ENCODE measurements at places on chromosomes 5 and 9.

GRCh38 chr9:38215465-38215864, 146.4 kb upstream of the SHB start:
- DNase-seq = no peak

DNA sequence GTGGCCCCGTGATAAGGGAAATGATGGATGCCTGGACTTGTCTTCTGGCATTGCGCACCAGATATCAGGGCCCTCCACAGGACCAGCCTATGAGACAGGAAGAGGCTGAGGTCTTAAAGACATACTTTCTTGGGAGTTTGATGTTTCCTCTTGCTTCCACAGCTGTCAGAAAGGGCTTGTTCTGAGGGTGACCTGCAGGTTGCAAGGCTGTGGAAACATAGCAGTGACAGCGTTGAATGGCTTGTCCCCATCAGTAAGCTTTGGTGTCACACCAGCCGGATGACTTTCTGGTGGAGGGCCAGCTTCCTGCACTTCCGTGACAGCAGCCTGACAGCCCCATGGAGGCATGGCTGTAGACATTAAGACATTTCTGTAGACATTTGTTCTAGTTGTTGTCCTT, 143.2 kb downstream of the C9orf152 start:
- DNase-seq = no peak

DNA sequence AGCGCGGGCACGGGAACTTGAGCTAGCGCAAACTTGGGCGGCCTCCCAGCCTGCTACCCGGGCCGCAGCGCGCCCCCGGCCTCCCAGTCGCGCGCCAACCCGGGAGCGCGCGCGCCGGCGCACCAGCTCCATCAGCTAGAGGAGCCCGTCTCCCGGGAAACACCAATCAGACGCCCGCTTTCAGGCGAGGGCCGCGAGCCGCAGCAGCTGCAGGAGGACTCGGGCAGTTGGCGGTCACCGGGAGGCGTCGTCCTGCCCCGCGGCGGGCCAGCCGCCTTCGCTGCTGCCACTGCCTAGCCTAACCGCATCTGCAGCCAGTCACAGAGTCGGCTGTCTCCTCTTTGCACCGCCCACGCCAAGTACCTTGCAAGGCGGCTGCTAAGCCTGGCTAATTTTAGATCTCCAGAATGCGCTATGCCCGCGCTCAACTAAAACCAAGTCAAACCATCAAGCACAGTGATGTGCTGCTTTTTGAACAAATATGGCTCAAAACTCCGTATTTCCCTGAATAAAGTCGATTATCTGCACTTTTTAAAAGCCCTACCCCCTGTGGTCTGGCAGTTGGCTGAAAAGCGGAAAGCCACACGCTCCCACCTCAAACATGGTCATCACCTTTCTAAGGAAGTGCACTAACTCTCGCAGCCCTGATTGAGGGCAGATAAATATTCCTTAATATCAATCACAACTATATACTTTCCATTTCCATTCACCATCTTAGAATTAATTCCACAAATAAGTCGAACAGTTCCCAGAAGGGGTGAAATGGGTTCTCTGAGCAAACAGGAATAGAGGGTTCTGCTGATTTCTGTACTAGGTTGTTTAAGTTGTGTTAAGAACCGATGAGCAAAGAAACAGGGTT, 221.8 kb downstream of the MEF2C start:
- peak; percentile 67 for DNase-seq

- DNase-seq = no peak
These were observed 364.2 kb upstream of the PDE4D start for GRCh38 chr5:60257596-60258271.

DNA sequence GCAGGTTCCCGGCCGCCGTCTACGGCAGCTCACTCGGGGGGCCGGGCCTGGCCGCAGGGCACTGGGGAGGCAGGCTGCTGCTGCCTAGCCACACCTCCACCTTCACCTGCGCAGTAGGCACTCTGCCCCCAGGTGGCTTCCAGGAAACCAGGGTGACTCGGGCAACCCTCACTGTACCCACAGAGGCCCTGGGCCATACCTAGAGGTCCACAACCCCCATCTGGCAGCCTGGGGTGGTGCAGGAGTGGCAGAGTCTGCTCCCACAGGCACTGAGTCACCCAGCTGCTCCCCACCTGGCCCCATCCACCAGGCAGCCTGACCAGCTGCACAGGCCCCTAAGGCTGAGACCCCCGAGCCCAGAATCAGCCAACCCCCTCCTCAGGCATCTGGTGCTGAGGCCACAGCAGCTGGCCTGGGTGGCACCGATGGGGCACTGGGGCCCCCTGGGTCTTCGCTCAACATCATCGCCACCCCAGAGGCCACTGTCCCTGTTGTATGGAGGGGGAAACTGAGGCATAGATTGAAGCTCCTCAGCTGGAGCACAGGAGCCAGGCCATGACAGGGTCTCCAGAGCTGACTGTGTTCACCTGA, 70.2 kb downstream of the KCNT1 start:
- no peak for DNase-seq

DNA sequence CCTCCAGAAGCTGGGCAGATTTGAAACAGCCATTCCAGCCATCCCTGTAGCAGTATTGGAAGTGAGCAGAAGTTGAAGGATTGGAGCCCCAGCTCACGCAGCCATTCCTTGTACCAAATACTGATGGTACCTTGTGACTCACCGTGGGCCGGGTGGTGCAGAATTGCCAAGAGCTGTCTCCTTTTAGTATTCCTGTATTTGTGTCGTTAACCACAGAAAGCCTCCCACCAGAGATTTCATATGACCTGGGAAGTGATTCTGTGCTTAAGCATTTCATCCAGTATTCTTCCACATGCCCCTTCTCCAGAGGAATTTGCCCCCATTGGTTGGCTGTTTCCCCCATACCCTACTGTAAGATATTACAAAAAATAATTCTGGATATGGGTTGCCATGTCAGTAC, 17.7 kb upstream of the TLX3 start:
- DNase-seq = no peak

GRCh38 chr9:84597131-84597530, 72.4 kb upstream of the NTRK2 start:
- no peak for DNase-seq

DNA sequence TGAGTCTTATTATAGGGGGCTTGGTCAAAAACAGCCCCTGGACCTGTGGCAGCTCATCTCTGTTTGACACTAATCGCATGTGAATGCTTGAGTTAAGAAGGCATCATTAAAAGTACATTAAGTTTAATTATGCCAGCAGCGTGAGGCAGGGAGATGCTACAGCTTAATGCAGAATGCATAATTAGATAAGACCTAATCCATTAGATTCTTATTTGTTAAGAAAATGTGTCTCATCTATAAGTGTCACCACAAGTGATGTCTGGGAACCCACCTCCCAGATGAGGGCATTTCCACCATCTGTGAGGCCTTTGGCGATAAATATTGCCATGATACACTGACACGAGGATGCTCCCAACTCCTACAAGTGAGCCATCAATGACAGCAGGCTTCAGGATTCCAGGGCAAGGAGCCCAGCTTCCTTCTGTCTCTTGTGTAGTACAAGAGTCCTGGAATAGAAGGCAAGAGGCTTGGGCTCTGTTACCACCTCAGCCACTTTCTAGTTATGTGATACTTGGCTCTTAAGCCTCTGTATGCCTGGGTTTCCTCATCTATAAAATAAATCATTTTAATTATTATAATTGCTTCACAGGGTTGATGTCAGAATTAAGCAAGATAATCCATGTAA, 202.7 kb downstream of the FAM114A2 start:
- no peak for DNase-seq

DNA sequence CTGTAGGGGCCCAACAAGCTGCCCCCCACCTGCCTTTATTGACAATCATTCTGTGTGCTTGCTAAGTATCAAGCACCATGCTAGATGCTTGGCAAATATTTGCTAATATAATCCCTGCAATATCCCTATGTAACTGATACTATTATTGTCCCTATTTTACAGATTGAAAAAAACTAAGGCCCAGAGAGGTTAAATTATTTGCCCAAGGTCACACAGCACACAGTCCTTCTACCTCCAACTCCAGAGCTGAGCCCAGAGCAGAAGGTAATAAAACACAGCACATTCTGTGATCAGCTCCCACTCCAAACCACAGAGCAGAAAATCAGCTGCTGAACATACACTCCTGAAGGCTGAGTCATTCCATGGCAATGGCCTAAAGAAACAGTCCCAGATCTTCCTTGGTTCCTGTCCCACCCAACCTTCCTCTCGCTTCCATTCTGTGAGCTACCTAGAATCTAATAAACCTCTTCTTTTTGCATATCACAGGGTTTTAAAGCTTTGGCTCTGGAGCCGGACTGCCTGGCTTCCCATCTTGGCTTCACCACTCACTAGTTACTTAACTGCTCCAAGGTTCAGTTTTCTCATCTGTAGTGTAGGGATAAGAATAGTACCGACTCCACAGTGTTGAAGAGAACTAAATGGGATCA, 66.7 kb upstream of the ADRA1B start:
- no peak for DNase-seq

DNA sequence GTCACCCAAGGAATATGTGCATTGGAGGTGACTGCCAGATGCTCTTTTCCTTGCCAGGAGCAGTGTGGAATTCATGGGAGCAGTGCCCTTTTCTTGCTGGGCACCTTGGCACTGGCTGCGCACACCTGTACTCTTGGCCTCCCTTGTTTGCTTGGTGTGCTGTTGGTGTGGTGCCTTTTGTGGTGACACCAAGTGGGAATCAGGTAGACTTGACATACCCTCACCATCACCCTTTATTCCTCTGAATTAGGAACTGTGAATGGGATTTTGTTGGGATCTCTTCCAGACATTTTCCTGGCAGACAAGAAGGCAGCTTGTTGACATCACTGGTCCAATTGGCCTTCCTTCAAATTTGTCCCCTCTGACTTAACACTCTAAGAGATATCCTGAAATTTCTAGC, 82.3 kb downstream of the RAI14 start:
- no peak for DNase-seq

DNA sequence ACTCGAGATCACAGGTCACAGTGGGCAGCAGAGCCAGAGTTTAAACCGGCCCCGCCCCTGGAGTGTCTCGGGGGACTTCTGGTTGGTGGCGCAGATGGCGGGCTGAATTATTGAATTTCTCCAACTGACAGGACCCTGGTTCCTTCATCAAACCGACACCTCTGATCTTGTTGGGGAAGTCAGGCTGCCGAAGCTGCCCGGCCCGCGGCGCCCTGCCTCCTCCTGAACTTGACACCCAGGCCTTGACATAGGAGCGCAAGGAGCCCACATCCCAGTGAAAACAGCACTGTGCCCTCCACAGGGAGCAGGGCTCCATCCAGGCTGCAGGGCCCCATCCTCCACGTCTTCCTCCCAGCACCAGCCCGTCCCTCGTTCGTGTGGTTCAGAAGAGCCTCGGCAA, 105.2 kb downstream of the OLFM1 start:
- DNase-seq = no peak

GRCh38 chr5:169367861-169368260, 66.9 kb upstream of the SLIT3 start:
- DNase-seq = no peak

DNA sequence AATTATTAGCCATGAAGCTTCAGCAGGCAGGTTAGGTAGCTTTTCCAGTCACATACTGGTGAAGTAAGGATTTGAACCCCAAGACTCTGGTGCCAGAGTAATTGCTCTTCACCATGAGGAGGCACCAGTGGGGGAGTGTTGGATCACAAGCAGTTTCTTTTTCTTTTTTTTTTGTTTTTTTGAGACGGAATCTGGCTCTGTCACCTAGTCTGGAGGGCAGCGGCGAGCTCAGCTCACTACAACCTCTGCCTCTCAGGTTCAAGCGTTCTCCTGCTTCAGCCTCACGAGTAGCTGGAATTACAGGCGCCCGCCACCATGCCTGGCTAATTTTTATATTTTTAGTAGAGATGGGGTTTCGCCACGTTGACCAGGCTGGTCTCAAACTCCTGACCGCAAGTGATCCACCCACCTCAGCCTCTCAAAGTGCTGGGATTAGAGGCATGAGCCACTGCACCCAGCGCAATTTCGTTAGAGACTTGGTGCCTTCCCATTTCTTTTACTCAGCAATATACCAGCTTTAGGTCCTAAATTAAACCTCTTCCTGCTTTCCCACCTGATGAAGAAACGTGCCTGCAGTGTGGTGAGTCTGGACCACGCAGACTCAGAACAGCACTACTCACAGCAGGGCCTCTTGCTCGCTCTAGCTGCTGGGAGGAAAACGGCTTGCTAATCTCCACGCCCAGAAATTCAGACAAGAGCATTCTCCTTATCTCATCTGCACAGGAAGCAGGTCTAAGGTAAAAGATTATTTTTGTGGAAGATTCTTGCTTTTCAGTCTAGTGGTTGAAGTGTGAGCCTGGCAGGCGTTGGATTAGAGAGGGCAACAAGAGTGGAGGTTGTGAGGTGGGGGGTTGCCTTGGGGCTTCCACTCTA, at the start of gene S100Z:
Gene S100Z, plus strand, starts transcription at position 596 of the 873 bp plus-strand sequence. CDS start 25,346 bp downstream, outside the sequence.
- no peak for DNase-seq

- DNase-seq = no peak
These were observed 99.7 kb downstream of the SERINC5 start for GRCh38 chr5:80156156-80156555.

DNA sequence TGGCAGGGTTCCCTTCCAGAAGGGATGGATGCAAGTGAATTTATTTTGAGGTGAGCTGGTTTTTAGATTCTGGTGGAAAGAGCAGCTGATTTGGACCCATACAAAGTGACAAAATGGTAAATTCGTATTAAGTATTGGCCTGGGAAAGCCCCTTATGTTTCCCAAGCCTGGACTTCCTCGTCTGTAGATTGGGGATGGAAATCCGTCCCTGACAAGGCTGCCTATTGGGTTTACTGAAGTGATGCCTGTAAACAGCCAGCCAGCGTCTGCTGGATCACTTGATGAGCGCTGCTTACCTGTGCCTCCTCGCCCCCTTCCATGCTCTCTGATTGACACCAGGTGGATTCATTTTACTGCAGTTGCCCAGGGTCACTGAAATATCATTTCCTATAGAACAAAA, 233.8 kb downstream of the GADD45G start:
- DNase-seq = no peak

- DNase-seq = no peak
These were observed 1063.5 kb upstream of the DMAC1 start for GRCh38 chr9:8863069-8863468.

- DNase-seq = no peak
These were observed 16.6 kb downstream of the SQSTM1 start for GRCh38 chr5:179837076-179838011.

DNA sequence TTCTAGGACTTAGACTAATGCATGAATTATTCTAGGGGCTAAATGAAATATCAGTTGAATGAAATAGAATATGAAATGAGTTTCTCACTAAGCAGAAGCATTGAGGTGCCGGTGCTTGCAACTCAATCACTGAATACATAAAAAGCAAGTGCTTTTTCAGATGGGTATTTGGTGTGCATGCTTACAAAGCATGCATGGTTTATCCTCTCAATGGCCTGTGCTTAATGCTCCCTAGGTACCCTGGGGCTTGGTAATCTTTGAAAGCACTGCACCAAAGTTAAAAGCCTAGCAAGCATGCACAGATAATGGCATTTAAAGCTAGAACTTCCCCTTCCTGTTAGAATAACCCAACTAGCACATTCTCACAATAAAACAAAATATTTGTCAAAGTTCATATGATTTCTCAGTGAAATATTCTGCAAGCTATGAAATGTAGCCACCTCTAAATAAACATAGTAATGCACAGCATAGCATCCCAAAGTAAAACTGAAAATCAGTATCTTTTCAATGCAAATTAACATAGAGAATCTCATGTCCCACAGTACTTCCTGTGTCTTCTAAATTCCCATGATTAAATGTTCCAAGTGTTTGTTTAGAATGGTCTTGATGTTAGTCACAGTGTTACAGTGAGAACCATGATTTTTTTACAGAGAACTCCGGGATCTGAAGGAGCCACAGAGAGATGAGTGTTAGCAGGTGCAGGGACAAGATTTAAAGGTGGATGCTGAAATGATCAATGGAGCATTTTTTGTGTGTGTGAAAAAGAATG, 143.4 kb upstream of the CDH6 start:
- DNase-seq = no peak

GRCh38 chr5:56232538-56232937, 592 bp downstream of the ANKRD55 start:
- no peak for DNase-seq
